Vagina (tissue), 2 donors: ENCODE measurements at places on chromosomes 3 and 15. TPM values are rescaled to one million over a fixed set of nuclear protein-coding genes. Genes with fewer than 3 reads are reported as not detected.

The GNAT1 gene
- total RNA-seq, result not detected

The PTPN9 gene
- total RNA-seq, result 18.2 TPM

The TEX55 gene
- total RNA-seq, result not detected

- DNase-seq, result no peak
These were observed 271.1 kb downstream of the EBLN2 start for GRCh38 chr3:73332558-73332957.

The TMEM158 gene
- total RNA-seq, result 1.2 TPM

The P2RY14 gene
- 0.49 TPM for total RNA-seq
